ENCODE measurements at places on chromosomes 4 and X.

DNA sequence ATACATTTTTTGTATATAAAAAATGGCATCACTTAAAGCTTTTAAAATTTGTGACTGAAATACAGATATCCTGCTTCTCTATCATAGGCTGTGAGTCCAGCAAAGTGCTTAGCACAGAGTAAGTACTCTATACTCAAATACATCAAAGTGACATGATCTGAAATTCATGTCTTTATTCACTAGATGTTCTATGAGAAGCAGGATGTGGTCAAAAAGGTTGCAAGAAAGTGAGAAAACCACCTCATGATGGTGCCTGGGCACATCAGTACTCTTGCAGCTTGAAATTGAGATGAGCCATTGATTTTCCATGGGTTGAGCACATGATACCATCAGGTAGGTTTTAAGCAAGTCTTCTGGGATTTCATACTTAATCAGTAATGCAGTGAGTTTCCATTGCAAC, 20.4 kb upstream of the SFRP2 start:
- DNase-seq = no peak

DNA sequence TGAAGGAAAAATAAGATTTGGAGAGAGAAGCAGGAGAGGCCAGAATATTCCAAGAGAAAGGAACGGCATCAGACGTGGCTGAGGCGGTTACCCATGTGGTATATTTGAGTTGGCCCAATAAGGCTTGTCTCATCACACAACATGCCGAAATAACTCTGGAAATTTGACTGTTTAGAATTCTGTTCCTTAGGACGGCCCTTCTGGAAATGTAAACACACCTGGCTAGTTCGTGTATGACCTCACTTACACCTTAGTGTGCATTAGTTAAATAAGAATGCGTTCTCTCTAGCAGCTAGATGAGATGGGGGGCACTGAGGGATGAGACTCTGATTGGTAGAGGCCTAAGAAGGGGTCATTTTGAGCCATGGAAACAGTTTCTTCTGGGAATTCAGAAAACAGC, 33.2 kb upstream of the PLAC1 start:
- DNase-seq = no peak

DNA sequence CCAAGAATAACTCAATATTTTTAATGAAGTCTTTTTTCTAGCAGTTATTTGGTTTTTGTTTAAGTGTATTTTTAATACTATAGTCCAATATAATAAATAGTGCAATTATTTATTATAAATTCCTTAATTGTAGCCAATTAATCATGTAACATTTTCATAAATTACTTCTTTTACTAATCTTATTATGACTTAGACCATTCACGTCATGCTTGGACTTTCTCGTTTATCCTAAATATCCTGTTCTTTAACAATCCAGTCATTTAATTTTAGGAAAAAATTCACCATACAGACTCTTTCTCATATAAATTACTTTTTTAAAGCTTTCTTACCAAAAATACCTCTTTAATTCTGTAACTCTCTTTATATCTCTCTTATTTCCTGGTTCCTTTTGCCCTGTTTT, 350.1 kb downstream of the AR start:
- no peak for DNase-seq

GRCh38 chrX:140928739-140929138, 73.7 kb upstream of the SPANXB1 start:
- no peak for DNase-seq

DNA sequence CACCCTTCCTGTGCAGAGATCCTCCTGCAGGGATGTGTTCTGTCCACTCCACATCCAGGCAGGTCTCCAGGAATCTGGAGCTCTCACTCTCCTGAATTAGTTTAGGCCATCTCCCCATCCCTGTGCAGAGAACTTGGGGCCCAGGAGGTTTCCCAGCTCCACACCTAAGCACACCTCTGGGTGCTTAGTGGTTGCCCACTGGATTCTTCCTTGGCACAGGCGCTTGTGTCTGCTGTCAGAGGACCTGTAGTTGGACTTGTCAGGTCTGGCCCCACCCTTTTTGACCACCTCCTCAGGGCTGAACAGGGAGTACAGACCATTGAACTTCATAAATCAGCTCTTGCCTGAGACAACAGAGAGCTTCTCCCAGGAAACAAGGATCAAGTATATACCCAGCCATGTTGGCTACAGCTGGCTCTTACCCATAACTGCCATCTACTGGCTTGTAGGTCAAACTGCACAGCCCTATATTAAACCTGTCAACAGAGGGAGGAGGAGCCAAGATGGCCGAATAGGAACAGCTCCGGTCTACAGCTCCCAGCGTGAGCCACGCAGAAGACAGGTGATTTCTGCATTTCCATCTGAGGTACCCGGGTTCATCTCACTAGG, 275.5 kb downstream of the PPARGC1A start:
- no peak for DNase-seq

DNA sequence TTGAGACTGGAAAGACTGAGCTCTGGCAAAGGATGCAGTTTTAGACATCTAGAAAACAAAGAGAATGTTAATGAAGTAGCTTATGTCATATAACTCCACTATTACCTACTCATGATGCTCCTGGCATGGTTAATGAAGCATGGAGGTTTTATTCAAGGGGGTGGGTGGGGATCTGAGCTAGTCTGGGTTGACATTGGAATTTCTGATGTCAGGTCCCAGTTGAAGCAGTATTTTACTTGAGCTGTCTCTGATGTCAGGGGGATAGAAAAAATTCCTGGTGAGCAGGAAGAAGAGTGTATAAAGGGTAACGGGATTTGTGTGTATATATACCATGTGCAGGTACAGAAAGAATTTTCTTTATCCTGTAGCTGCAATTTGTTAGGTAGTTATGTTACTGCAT, 102.0 kb downstream of the ELOVL6 start:
- DNase-seq = no peak

GRCh38 chr4:70704931-70705182, 16.5 kb downstream of the UTP3 start:
- no peak for DNase-seq

DNA sequence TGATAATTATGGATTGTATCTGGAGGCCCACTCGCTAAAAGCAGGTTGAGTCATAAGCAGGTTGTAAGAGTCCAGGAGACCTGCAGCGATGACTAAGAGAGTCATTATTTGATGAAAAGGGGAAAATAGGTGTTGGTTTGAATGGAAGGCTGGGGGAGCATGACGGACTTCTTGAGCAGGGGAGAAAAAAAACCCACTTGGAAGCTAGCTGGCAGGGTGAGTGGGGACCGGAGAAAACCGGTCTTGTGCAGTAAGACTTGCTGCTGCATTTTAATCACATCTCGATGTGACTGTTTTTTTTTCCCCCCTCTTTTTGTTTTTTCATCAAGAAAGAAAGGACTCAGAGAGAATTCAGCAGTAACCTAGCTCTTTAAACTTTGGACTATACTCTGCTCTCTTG, 90.0 kb downstream of the IGSF1 start:
- DNase-seq = no peak

GRCh38 chr4:96108146-96108545, 268.3 kb downstream of the PDHA2 start:
- DNase-seq = no peak

GRCh38 chr4:176794151-176794550, 1.4 kb upstream of the VEGFC start:
- peak; percentile 87 for DNase-seq

DNA sequence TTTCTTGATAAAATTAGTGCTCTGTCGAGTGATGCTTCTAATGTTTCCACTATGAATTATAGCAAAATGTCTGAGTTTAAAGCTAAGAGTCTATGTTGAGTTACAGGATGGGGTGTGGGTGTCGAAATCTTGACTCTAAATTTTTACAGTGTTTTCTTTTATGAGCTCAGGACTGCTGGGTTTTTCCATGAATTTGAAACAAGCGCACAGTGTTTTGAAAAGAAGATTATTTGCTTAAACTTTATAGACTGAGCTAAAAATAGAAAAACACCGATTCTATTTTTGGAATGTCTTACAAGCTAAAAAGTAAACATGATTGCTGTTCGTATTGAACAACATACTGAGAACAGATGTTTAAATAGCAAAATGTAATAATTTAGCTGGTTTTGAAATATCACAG, 7.5 kb downstream of the PTTG2 start:
- DNase-seq = no peak

DNA sequence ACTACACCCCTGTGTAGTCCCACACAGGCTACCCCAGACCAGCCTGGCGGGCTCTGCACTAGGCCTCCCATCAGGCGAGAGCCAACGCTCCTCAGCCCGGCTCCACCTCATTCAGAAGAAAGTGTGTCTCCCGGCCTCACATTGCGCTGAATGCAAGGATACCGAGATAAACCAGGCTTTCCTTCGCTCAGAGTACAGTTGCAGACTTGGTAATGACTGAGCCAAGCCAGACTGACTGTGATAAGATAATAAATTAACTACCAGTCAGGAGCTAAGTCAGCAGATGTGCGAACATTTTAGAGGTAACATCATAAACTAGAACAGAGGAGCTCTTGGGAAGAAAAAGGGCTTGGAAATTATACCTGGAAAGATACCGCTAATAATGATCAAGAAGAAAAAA, 397.6 kb downstream of the TRIML1 start:
- DNase-seq = no peak

DNA sequence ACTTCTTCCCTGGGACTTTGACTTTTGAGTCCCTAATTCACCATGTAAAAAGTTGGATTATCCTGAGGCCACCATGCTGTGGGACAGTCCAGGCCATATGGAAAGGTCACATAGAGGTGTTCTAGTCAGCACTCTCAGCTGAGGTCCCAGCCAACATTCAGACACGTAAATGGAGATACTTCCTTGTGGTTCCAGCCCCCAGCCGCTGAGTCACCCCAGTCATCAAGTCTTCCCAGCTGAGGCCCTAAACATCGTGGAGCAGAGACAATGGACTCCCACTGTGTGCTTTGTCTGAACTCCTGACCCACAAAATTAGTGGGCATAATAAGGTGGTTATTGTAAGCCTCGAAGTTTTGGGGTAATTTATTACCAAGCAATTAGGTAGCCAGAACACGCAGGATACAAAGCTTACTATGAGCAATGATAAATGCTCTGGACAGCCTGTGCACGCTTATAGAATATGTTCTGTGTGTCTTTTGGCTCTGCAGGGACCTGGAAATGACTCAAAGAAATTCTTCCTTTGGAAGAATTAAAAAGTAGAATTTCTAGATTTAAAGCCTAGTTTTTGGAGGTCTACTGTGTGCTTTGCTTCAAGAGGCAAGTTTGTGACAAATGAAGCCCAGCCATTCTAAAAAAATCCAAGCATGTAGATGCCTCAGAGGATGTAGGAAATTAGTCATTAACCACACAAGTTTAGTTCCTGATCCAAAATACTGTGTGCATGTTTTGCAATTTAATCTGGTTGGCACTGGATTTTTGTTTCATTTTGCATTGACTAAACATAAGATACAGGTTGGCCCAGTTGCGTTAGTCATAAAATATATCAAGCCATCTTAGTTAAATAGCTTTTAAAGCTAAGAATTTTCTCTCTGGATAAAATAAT, 33.2 kb upstream of the SLC9A7 start:
- peak; percentile 51 for DNase-seq

- DNase-seq = peak; percentile 67
These were observed 193.0 kb downstream of the GPC3 start for GRCh38 chrX:133792198-133792953.

DNA sequence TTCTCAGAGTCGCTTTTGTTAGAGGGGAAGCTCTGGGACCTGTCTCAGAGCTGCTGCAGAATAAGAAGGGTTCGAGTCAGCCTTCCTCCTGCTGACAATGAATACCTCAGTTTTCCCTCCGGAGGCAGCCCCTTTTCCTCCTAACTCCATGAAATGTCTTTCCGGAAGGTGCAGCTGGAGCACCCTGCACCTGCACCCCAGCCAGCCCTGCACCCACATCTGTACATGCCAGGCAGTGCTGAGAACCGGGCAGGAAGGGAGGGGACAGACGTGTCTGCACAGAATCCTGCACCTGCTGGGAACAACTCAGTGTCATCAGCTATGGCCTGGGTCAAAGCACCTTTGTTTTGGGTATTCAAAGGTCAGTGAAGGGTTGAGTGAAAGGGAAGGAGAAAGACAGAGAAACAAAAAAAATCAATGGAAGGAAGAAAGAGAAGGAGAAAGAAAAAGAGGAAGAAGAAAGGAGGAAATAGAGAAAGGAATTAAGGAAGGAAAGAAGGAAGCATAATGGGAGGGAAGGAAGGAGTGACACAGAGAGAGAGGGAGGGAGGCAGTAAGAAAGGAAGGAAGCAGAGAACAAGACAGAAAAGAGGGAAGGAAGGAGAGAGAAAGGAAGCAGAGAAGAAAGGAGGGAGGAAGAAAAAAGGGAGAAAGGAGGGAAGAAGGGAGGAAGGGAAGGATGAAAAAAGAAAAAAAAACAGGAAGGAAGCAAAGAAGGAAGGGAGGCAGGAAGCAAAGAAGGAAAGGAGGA, 273.7 kb downstream of the DHRSX start:
- DNase-seq = no peak

- DNase-seq = no peak
These were observed 44.6 kb upstream of the SETD7 start for GRCh38 chr4:139600662-139601061.

GRCh38 chrX:24482823-24483415, 17.8 kb downstream of the PDK3 start:
- no peak for DNase-seq

- no peak for DNase-seq
These were observed 368.7 kb downstream of the GBA3 start for GRCh38 chr4:23061431-23061830.

DNA sequence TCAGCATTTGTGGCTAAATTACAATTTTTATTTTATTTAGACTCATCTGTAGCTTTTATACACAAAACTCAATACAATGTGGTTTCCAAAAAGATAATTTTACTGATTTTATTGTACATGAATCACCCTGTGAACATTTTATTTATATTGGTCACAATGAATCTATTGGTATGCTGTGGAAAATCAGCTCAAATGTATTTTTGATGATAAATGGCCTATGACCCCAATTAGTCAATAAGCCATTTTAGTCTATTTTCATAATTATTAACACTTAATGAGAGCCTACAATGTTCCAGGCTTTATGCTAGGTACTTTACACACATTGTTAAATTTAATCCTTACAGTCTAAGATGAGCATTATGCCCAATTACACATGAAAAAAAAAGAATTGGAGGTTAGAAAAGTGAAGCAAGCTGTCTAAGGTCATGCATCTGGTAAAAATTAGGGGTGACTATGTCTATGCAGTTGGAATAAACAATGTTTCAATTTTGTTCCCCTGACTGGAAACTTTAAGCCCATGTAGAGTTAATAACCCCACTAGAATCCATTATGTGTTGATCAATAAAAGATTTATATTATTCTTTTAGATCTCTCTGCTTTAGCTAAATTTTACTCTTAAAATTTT, 344.7 kb downstream of the PABPC4L start:
- DNase-seq = no peak

GRCh38 chrX:44071070-44071645, 98.0 kb upstream of the NDP start:
- no peak for DNase-seq

GRCh38 chr4:74297539-74297938, 10.7 kb upstream of the EPGN start:
- DNase-seq = no peak

- DNase-seq = no peak
These were observed 281.9 kb upstream of the HS3ST1 start for GRCh38 chr4:11710453-11711093.

GRCh38 chrX:40076750-40077575, 20.8 kb downstream of the BCOR start:
- DNase-seq = peak; percentile 17

All from dermis microvascular lymphatic vessel endothelial cell (primary cell).